NCI-H1930 (cell line): ENCODE measurements at places on chromosomes 4 and X.

GRCh38 chrX:111543212-111543741, 31.8 kb downstream of the SERTM2 start:
- DNase-seq = no peak

GRCh38 chrX:84487365-84488353, 14.6 kb downstream of the HDX start:
- no peak for DNase-seq

DNA sequence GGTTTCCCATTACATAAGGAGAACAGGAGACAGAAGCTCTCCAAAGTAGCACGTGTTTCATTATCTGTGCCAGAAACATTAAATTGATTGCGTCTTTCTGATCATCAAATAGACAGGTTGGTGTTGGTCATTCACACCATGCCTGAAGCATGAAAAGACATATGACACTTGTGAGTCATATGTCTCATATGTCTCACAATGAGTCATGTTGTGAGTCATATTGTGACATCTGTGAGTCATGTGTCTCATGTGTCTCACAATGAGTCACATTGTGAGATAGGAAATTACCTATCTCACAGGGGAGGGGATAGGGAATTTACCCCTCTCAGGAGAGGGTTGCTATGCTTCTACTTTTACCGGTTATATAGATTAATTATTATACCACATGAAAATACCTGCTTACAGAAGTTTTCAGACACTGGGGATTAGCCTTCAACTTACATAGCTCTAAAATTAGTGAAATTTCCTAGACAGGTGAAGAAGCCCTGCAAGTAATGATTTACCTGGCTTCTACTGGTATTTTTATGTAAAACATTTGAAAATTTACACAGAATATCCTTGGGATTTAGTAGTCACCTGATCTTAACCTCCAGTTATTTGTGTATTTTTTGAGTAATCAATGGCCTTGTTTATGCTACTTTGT, 80.8 kb downstream of the NPFFR2 start:
- DNase-seq = peak; percentile 17

DNA sequence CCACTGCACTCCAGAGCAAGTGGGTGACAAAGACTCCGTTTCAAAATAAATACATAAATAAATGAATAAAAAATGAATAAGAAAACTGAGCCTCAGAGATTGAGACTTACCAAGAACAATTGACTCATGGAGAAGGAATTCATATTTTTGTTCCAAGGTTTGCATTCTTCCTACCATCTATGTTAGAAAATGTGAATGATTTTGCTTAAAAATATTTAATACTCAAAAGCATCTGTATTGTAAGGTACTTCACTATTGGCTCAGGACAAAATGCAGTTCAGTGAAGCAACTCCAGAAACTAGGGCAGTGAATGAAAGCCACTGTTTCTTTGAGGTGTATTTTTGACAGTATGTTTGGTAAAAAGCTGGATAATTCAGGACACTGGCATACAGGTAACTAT, 54.1 kb downstream of the XAGE2 start:
- no peak for DNase-seq

- no peak for DNase-seq
Measured at GRCh38 chrX:47247206-47247998, 14.6 kb downstream of the USP11 start.

GRCh38 chr4:17447675-17448298, 64.1 kb downstream of the QDPR start:
- peak; percentile 51 for DNase-seq

DNA sequence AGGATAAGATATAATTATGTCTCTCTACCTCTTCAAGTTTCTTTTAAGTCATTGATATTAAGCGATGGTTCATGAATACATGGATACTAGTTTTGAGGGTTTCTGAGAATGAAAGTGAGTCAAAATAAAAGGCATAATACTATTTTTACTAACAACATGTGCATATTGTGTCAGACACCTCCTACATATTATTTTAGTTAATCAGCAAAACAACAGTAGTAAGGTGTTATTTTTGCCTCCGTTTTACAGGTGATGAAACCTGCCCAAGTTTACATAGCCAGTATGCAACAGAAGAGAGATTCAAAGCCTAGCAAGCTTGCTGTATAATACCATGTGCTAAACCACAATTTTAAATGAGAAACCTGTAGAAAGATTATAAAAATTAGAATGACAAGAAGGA, 544.1 kb downstream of the EPHA5 start:
- DNase-seq = no peak

GRCh38 chr4:177673985-177674489, 231.8 kb upstream of the AGA start:
- no peak for DNase-seq

DNA sequence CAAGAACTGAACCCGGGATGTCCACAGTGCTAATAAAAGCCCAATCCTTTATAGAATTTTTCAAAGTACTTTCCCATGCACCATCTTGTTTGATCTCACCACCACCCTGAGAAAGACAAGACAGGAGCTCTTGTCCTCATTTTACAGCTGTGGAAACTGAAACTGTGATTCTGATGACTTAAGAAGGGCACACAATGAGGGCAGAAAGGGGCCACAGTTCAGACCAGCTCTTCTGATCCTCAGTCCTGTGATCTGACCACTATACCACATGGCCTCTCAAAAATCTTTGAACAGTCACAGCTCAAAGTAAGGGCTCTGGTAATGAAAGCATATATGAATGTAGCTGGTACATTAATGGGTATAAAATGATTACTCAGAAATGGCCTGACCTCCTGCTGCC, 127.3 kb upstream of the CPEB2 start:
- no peak for DNase-seq

- no peak for DNase-seq
Measured at GRCh38 chrX:153804100-153804595, 9.7 kb downstream of the SSR4 start.

- no peak for DNase-seq
Measured at GRCh38 chr4:20026456-20026855, 225.2 kb upstream of the SLIT2 start.

GRCh38 chr4:3355266-3355748, 62.5 kb downstream of the RGS12 start:
- DNase-seq = no peak

DNA sequence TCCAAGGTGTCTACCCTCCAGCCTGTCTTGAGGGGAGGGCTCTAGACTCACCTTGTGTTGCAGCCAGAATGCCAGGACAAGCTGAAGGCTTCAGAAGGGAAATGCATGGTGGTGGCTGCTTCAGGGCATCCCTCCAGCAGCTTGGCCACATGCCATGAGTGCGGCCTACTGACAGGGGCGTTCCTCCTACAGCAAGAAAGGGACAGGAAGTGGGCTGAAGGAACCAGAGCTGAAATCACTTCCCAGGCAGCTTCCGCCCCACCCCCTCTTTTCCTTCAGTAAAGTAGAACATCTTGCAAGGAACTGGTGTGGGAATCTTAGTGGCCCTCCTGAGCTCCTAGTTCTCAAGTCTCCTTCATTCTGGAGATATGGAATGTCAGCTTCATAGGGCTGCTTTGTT, 167.5 kb upstream of the DGKK start:
- no peak for DNase-seq

DNA sequence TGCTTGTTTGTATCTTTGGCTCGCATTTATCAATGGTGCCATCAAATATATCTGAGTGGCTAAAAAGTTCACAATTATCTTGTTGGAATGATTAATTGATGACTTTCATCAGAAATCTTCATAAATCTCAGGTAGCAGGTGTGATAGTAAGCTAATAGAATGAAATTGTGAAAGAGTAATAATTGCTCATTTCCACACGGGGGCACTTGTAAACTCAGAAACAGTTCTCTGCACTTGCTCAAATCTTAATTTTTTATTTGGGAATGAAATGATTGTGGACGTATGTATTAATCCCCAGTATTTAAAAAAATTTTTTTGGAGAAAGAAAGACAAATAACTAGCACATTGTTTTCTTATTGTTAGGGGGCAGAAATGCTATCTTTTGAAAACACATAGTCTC, 132.8 kb downstream of the DTHD1 start:
- no peak for DNase-seq

DNA sequence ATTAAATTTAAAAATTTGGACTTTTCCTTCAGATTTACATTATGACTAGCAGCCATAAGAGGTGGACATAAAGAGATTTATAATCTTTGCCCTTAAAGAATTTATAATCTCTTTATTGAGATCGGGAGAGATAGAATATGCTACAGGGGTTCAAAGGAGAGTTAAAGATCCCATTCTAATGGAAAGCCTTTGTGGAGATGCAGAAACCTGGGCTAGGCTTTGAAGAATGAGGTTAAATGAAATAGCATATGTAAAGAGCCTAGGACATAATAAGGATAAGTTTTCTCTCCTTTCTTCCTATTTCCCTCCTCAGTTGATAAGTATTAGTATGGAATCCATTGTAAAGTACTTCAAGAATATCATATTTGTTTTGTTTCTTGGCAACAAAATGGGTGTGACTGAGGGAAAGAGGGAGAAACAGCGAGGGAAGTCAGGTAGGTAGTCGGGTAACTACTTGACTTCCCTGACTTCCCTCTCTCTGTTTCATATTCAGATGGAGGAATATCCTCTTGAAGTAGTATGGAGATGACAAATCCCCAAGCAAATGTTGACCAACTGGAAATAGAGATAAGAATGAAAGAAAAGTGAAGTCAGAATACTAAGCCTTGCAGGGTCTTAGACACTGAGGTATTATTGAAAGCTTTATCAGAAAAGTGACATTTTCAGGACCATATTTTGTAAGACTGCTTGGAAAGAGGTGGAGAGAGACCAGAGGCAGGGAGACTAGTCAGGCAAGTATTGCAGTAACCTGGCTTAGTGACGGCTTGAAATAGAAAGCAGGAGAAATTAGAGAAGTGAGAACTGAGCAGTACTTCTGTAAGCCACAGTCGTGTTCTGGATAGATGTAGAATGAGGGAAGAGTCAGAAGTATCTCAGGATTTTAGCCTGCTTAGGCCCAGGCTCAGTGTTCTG, 82.9 kb downstream of the PDLIM5 start:
- no peak for DNase-seq

GRCh38 chr4:10413177-10413576, 44.0 kb downstream of the ZNF518B start:
- no peak for DNase-seq

DNA sequence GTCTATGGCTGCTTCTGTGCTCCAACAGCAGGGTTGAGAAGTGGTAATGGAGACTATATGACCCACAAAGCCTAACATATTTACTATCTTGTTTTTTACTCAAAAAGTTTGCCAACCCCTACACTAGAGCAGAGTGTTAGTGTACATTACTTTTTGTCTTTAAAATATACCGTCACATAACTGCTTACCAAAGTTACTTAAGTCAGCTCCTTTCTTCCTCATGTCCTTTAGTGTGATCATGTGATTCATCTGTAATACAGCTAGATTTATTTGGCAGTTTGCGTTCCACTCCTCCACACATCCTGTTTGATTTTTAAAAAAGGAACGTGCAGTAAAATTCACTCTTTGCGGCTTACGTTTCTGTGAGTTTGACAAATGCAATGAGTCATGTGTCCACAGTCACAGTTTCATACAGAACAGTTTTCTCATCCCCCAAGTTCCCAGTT, 162.4 kb upstream of the GPRIN3 start:
- no peak for DNase-seq

DNA sequence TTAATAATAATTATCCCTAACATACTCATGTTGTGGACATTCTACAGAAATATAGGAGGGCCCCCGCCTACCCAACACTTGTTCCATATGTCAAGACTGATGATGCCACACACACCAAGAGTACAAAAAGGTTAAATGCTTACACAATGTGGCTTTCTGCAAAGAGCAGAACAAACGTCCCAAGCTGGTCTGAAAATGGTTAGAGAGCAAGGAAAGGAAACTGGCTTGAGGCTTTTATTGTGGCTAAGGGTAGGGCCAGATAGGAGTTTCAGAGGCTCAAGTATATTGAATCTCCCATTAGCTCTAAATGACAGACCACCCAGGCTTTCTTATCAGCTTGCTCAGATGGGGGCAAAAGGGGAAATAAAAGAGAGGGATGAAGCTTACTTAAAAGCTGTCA, 134.1 kb upstream of the C1QTNF7 start:
- no peak for DNase-seq

GRCh38 chrX:97145934-97146333, 262.2 kb downstream of the RPA4 start:
- no peak for DNase-seq

DNA sequence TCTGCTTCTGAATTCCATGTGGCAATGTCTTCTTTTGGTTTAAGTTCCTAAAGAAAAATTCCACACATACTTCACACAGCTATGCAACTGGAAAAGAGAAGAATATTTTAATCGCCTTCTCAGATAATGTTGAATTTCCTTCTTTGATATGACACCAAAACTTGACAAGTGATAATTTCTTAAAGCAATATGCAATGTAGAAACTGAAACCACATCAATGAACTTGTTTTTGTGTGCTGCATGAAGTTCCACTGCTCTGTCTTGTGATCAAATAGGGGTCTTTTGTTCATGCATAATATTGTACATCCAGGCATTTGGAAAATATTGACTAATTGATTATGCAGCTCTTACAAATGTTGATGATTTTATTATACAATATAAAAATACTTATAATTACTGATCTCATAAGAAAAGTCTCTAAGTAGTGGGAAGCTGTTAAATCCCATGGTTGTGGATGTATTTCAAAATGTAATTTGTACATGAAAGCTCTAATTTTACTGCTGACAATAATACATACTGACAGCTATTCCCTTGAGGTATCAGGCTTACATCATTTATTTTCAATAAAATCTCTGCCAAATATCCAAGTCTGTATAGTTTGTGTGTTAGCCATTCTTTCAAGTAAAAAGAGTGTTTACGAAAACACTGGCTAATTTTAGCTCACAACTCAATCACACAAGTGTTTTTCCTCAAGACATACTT, 56.5 kb downstream of the AGA start:
- DNase-seq = no peak

GRCh38 chr4:139457318-139457717, 3.4 kb downstream of the RAB33B start:
- DNase-seq = no peak

DNA sequence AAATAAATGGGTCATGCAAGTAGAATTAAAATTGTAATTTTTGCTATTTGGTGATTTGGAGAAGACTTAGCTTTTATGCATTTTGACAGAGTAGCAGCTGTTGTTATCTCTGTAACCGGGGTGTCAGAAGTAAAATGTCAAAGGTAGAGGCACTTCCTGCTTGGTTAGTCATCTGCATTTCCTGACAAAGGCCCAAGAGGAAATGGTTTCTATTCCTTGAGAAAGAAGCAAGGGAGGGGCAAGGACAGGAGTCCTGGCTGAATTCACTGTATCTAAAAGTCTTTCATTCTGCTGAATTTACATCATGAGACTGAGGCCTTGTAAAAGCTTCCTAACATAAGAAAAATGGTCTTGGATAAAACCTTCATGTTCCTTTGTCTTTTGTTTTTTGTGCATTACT, 550.9 kb upstream of the BOD1L1 start:
- DNase-seq = no peak

GRCh38 chr4:97121493-97121892, 1021.8 kb downstream of the STPG2 start:
- DNase-seq = no peak

GRCh38 chr4:158129694-158130093, 43.1 kb downstream of the GASK1B start:
- no peak for DNase-seq
